Activated T-cell treated with anti-CD3 and anti-CD28 coated beads for 48 hours (primary cell): ENCODE measurements at places on chromosomes 5 and 9.

DNA sequence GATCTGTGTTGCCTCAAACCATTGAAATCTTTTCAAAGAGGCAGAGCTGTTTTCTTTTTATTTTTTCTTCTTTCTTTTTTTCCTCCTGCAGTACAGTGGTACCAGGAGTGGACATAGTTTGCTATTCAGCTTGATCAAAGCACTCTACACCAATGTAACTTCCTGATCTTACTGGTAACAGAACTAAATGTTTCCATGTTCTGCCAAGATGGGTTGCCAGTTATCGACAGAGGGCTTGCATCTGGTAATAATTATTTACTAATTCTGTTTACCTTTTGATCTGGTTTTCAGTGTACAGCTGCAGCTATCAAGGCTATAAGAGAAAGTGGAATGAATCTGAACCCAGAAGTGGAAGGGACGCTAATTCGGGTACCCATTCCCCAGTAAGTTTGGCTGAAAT lies 26.8 kb downstream of the MRRF start:
- no peak for DNase-seq

GRCh38 chr9:71774920-71775319 lies 6.6 kb upstream of the CEMIP2 start:
- DNase-seq = no peak

DNA sequence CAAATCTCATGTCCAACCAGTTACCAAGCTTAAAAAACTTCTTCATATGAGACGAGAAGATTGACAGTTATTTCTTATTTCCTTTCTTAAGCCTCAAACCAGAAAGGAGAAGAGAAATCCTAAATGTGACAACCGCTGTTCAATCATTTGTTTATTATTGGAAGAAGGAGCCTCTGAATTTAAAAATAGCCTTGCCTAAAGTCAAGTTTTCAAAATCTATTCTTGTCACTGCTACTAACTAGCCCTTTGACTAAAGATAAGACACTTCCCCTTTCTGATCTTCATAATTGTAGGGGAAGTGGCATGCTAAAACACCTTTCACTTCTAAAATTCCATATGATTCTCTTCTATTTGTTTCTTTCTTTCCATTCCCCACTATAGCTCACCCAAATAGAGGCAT lies 106.2 kb upstream of the EMB start:
- no peak for DNase-seq

DNA sequence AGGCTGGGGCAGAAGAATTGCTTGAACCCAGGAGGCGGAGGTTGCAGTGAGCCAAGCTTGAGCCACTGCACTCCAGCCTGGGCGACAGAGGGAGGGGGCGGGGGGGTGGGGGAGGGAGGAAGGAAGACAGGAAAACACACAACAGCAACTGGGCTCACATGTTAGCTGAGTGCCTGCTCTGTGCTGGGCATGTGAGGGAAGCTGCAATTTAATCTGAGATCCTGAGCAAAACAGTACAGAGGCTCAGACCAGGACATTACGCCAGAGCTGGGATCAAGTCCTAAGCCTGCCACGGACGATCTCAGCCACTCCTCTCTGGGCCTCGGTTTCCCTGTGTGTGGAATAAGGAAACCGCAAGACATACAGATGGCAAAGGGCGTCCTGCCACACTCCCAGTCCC lies 119.1 kb downstream of the VAV2 start:
- DNase-seq = no peak

DNA sequence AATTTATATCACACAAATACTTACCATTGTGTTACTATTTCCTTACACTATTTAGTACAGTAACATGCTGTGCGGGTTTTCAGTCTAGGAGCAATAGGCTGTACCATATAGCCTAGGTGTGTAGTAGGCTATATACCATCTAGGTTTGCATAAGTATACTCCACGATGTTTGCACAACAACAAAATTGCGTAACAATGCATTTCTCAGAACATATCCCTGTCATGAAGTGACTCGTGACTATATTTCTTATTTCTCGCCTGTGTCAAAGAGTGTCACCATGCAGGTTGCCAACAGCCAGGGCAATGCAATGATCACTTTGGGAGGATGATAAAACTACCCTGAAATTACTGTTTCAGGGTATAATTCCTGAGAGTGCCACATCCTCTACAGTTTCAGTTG lies 65.6 kb upstream of the CD180 start:
- DNase-seq = no peak

DNA sequence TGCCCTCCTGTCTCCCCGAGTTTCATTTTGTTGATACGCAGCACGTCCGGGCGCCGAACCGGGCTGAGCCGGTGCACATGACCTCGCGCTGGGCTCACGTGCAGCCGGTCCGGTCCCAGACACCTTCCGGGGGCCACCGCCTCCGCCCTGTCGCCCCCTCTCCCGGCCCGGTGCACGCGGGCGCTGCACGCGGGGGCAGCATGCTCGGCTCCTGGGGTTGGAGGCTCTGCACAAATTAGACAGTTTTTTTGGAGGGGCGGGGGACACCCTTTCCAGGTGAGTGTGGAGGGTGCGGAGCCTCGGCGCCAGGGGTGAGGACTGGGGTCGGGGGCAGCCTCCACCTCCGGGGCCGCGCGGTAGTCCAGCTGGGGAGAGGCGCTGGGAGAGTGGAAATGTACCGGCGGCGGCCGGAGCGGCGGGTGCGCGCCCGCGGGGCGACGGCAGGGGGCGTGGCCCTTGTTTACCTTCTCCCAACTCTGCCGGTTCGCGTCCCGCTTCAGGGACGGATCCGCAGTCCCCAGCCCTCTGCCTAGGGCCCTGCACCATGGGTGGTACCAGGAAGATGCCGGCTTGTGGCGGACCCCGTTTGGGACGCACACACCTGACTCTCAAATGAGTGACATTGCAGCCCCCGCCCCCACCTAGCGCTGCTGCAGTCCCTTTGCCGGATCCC lies 1.1 kb downstream of the JADE2 start:
- DNase-seq = peak; percentile 85

DNA sequence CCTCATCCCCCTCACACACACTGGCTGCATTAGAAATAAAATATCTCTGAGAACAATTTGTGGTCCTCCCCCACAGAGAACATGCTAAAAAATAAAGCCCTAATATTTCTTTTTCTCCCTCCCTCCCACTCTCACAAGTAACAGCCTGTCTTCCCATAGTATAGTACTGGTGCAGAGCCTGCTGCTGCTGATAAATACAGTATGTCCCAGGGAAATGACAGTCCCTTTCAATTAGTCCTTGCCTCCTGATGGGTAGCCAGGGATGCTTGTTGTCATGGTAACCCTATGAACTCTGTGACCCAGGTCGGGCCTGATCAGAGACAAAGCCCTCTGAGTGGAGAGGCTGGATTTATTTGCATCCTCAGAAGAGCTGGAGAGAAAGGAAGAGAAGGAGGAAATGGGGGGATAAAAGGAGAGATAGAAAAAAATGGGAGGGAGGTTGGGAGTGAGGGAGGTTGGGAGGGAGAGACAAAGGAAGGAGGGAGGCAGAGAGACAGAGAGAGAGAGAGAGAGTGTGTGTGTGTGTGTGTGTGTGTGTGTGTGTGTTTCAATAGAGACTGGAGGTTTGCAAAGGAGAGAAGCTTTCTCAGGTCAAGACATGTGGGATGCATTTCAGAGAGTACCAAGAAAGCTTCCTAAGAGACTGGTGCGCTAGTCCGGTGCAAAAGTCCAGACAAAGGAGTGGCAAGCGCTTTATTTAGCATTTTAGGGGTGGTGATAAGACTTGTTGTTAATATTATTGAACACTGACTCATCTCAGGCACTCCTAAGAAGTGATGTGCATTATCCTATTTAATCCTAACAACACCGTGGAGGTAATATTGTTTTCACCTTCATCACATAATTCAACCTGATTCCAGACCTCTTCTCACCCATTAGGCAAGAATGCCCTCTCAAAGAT lies 260.8 kb downstream of the FAM114A2 start:
- DNase-seq = no peak

GRCh38 chr5:2574155-2574554 lies 177.3 kb downstream of the IRX2 start:
- no peak for DNase-seq

DNA sequence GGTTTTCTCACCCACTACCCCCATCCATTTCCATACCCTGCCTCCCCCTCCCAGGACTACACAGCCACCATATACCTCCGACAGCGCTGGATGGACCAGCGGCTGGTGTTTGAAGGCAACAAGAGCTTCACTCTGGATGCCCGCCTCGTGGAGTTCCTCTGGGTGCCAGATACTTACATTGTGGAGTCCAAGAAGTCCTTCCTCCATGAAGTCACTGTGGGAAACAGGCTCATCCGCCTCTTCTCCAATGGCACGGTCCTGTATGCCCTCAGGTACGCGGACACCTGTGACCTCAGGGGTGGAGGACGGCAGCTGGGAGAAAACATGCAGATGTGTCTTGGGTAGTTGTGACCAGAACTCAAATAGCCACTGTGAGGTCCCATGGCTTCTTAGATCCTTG lies 11.6 kb downstream of the GABRP start:
- no peak for DNase-seq

- DNase-seq = peak; percentile 40
Observed at GRCh38 chr5:139747583-139748504, 47.8 kb upstream of the PSD2 start.

- DNase-seq = no peak
Observed at GRCh38 chr9:20357037-20357432, 265.3 kb downstream of the MLLT3 start.

- no peak for DNase-seq
Observed at GRCh38 chr9:21811914-21812313, 9.5 kb downstream of the MTAP start.

DNA sequence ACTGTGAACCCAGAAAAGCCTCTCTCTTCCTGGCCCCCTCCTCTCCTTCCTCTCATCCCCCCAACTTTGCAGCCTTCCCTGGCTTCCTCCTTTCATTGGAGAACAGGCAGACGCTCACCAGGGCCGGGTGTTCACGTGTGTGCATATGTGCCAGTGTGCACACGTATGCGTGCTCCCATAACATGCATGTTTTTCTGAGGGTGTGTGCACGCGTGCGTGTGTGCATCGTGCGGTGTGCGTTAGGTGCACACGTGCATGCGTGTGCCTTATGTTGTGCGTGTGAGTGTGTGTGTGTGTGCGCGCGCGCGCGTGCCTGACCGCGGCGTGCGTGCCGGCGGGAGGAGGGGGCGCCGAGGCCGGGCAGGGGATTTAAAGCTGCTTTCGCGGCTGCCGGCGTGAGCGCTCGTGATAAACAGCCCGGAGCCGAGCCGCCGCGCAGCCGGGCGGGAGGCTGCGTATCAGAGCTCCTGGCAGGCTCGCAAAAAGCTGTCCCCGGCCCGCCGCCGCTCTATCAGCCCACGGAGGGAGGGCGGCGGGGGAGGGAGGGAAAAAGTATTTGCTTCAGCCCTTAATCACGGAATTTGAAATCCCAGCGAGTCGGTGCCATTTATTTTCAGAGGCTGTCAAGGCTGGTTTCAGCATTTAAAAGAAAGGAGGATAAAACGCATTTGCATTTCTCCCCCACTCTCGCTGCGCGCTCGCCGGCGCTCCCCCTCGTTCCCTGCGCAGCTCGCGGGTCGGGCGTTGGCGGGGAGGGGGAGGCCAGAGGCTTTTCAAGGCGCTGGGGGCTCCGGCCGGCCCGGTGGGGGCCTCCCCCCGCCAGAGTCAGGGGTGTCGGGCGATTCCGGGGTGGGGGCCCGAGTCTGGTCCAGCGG lies 183.9 kb downstream of the C9orf50 start:
- no peak for DNase-seq

DNA sequence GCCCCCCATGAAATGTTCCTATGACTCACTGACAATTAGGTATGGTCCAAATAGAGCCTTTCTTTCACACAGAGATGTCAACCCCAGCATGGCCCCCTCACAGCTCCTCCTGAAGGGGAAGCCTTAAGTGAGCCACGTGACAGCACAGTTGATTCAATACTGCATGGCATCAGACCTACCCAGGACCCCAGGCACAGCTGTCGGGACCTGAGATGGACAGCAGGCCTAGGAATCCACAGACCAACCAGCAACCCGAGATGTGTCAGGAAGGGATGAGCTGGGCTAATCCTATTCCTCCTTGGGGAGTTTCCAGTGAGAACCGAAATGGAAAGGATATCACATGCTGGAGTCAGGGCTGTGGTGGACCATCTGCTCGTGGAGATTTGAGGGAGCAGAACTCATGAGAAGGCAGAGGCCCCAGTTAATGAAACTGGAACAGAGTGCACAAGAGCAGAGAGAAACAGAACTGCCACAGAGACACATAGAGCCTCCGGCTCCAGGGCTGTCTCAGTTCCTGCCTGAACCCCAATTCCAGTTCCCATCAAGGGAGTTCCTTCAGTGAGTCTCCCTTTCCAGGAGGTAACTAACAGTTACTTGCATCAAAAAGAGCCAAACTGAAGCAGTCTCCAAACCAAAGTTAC lies 42.1 kb upstream of the SMIM23 start:
- no peak for DNase-seq

DNA sequence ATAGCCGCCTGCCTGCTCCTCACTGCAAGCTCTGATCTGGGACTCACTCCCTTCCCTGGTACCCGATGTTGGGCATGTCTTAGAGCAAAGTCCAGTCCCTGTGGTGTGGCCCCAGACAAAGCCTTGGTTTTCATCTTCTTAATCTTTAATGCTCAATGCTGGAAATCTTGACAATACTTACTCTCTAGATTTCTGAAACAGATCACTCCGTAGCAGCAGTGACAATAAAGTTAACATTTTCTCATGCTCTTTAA lies 260.2 kb upstream of the IRX2 start:
- no peak for DNase-seq

DNA sequence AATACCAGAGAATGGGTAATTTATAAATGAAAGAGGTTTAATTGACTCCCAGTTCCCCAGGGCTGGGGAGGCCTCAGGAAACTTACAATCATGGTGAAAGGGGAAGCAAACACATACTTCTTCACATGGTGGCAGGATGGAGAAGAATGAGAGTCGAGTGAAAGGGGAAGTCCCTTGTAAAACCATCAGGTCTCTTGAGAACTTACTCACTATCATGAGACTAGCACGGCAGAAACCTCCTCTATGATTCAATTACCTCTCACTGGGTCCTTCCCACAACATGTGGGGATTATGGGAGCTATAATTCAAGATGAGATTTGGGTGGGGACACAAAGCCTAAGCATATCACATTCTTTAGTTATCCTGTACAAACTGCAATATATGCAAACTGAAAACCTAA lies 609.4 kb downstream of the MTRR start:
- no peak for DNase-seq

DNA sequence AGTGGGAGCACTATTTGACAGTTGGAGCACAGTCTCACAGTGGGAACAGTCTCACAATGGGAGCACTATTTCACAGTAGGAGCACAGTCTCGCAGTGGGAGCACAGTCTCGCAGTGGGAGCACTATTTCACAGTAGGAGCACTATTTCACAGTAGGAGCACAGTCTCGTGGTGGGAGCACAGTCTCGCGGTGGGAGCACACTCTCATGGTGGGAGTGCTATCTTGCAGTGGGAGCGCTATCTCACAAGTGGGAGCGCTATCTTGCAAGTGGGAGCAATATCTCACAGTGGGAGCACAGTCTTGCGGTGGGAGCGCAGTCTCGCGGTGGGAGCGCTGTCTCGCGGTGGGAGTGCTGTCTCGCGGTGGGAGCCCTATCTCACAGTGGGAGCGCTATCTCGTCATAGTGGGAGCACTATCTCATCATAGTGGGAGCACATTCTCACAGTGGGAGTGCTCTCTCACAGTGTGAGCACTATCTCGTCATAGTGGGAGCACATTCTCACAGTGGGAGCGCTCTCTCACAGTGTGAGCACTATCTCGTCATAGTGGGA lies 56.1 kb downstream of the MED10 start:
- DNase-seq = no peak

- DNase-seq = no peak
Observed at GRCh38 chr5:75199946-75200345, 36.7 kb downstream of the ANKRD31 start.

- no peak for DNase-seq
Observed at GRCh38 chr9:3989915-3990314, 310.0 kb downstream of the GLIS3 start.
